ENCODE measurements at places on chromosomes 13 and 19. TPM values are rescaled to one million over a fixed set of nuclear protein-coding genes. Genes with fewer than 3 reads are reported as not detected.

DNA sequence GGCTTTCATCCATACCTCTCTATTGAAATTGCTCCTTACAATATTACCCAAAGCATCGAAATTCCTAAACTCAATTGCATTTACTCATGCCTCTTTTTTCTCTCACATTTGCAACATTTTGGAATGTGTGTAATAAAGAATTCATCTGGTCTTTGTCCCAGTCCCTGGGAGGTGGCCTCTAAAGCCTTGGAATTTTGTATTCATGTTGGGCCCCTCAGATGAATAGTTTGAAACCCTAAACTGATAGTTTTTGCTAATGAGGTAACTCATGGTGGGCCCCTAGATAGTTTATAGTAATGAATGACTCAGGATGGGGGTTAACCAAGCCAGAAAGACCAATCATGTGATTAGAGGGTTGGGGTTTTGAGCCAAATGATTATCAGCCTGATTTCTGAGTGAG lies 490.4 kb downstream of the DIAPH3 start:
- DNase-seq: no peak

DNA sequence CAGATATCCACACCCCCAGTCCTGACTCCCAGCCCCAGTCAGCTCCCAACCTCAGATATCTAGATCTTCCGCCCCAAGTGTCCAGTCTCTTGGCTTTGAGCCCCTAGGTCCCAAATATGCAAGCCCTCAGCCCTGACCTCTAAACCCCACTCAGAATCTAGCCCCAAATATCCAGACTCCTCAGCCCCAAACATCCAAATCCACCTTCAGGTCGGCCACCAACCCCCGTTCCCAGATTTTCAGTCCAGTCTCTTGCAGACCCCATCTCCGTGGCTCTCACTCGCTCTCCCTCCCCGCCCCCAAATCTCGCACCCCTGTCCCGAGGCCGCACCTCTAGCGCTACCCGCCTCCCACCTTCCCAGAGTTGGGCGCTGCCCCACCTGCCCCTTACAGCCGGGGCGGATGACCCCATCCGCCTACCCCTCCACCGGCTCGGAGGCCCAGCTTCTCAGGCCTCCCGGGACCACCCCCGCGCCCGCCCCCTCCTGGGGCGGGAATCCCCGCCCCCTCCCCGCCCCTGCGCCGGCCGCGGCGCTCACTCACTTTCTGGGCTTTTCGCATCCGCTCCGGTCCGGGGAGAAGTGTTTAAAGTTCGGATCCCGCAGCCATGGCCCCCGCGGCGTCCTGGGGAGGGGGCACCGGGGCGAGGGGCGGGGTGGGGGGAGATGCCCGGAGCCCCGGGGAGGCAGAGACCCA lies 604 bp downstream of the ERFL start:
- DNase-seq: no peak

DNA sequence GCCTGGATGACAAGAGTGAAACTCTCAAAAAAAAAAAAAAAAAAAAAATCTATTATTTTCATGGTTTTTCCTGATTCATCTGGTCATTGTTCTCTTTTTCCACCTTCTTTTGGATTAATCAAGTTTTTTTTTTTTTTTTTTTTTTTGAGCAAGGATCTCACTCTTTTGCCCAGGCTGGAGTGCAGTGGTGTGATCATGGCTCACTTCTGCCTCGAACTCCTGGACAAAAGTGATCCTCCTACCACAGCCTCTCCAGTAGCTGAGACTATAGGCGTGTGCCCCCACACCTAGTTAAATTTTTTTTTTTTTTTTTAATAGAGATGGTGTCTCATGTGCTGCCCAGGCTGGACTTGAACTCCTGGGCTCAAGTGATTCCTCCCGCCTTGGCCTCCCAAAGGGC lies 27.7 kb downstream of the BLOC1S3 start:
- no peak for DNase-seq

DNA sequence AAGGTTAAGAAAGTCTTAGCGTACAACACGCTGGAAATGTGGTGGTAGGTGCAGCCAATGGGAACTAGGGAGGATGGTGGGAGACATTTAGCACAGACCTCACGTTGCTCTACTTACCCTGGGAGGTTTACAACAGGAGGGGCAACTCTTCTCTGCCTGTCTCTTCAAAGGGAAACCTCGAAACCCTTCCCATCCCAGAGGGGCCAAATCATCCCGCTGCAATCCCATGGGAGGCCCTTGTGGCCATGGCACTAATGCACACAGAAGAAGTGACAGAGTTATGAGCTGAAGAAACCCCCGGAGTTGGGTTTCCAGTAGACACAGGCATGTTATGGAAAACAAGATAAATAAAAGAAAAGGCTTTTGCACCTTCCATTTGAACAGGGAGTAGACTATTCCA lies 35.6 kb downstream of the SHISA2 start:
- no peak for DNase-seq

DNA sequence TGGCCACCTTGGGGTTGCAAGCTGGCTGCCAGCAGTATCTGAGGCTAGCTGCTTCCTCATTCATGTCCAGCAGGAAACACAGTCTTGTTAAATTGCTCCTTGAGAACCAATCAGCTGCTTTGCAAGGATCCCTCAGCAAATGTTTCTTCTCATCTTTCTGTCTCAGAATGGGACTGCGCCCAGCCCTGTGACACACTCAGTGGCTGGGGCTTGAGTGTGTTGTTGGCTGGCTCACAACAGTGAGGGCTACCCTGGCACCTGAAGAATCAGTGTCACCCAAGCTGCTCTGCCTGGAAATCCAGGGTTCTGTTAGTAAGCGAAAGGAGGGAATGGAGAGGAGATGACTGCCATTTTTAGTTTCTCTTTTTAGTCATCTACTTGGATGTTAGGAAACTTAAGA lies 317.2 kb downstream of the DCT start:
- no peak for DNase-seq

- DNase-seq: no peak
Observed at GRCh38 chr19:34310494-34310981, 54.5 kb upstream of the GPI start.

ZNF574 gene
- 10.3 TPM for total RNA-seq

GRCh38 chr13:51122868-51123566 lies 11.9 kb upstream of the C13orf42 start:
- no peak for DNase-seq

ATXN8OS gene
- not detected for total RNA-seq

DNA sequence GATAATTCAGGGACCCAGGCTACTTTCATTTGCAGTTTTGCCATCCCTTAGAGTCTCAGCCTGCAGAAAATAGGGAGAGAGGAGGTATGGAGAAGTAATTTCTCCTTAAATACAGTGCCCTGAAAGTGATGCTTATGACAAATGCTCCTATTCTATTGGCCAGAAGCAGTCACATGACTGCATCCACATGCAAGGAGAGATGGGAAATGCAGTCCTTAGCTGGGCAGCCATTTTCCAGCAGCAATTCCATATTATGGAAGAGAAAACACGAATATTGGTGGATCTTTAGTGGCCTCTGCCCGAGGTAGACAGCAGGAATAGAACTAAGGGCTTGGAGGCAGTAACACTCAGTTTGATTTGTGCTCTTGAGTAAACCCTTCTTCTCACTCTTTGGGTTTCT lies 39.4 kb downstream of the VAV1 start:
- DNase-seq: no peak

DNA sequence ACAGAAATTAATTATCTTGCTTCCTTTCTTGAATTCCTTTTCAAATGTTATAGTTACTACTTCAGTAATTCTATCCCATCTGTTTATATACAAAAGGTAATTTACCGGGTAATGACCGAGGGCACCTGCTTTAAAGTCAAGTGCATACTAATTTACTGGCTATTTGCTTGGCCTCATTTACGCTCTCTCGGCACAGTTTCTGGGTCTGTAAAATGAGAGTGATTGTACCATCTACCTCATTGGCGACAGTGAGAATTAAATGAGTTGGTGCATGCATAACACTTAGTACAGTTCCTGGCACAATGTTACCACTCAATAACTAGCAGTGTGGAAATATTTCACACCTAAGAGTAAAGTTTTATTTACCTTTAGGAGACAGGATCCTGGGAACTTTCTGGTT lies 111.6 kb downstream of the GGACT start:
- DNase-seq: no peak

DNA sequence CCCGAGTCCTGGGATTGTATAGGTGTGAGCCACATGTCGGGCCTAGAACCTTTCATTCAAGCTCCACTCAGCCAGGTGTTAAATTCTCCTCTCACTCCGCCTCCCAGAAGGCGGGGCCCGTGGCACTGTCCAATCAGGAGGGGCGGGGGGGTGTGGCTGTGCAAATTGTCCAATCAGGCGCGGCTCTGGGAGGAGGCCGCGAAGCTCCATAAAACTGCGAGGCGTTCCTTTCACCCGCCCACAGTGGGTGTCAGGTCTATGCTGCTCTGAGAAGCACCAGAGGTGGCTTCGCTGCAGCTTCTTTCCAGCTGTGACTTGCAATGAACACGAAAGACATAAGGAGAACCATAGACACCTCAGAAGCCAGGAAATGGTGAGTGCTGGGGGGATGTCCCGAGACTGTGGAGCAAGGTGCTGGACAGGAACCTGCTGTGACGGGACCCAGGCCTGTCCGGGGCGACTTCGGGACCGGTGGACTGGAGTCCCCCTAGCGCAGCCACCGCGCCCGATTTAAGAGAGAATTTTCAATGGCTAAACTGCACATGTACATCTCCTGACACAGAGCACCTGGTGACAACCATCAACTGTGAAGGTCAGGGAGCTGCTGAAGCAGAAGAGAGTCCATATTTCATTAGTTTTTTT lies 3.0 kb upstream of the ZNF136 start:
- DNase-seq: no peak

RRAS gene
- total RNA-seq: 167 TPM

SRRM5 gene
- 0.52 TPM for total RNA-seq

DNA sequence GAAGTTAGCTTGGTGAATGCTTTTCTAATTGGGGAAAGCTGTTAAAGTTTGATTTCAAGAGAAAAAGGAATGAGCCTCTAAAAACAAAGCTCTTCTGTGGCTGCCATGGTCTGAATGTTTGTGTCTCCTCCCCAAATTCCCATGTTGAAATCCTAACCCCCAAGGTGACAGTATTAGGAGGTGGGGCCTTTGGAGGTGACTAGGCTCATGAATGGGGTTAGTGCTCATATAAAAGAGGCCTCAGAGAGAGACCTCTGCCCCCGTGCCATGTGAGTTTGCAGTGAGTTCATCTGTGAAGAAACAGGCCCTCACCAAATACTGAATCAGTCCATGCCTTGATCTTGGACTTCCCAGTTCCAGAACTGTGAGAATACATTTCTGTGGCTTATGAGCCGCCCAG lies 56.5 kb downstream of the ARHGEF7 start:
- no peak for DNase-seq

GRCh38 chr13:81395368-81395767 lies 1054.4 kb upstream of the SPRY2 start:
- DNase-seq: no peak

GRCh38 chr13:29160862-29161261 lies 340.7 kb downstream of the MTUS2 start:
- no peak for DNase-seq

CBARP gene
- 3.0 TPM for total RNA-seq

GRCh38 chr13:34414616-34415015 lies 527.5 kb upstream of the NBEA start:
- DNase-seq: no peak

DNA sequence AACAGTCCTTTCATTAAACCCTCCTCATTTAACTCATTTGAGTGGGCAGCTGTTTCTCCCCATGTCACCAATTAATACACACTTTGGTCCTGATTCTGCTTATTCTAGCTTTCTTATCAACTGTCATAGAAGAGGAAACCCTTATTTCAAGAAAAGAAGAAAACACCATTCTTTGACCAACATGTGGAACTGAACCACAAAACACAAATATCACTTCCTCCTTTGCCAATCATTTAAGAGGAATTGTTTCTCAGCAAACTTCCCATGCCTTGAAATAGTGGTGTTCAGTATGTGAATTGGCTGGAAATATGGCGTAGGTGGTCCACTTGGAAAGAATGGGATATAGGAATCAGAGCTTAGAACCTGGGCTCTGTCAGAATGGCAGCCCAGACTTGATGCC lies 20.4 kb downstream of the MBD3L2B start:
- DNase-seq: no peak

ZNF177 gene
- 2.0 TPM for total RNA-seq

SYNGR4 gene
- total RNA-seq: not detected

DNA sequence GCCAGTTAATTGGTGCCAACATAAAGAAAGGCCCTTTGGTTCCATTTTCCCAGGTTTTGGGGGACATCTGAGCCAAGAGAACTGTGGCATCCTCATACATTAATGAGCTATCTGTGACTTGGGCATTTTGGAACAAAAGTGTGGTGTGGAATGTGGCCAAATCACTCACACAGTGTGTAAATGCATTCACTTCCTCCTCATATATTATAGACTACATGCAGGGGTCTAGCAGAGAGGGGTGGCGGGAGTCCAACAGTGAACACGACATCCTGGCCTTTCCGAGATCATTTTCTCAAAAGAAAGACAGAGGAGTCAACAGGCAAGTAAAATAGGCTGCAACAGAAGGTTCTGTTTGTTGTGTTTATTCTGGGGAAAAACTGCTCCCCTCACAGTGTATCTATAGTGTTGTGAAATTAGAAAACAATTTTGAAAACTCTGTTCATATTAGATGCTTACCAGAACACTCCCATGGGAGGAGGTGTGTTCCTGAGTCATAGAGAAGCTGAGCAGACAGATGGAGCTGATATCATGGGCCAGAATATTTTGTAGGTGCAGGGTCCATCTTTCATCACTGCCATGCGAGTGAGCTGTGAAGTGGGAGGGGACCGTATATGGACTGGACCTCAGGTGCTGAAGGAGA lies 36.9 kb downstream of the PABPC3 start:
- no peak for DNase-seq

GRCh38 chr19:51594774-51595109 lies 23.7 kb downstream of the ZNF175 start:
- no peak for DNase-seq

DNA sequence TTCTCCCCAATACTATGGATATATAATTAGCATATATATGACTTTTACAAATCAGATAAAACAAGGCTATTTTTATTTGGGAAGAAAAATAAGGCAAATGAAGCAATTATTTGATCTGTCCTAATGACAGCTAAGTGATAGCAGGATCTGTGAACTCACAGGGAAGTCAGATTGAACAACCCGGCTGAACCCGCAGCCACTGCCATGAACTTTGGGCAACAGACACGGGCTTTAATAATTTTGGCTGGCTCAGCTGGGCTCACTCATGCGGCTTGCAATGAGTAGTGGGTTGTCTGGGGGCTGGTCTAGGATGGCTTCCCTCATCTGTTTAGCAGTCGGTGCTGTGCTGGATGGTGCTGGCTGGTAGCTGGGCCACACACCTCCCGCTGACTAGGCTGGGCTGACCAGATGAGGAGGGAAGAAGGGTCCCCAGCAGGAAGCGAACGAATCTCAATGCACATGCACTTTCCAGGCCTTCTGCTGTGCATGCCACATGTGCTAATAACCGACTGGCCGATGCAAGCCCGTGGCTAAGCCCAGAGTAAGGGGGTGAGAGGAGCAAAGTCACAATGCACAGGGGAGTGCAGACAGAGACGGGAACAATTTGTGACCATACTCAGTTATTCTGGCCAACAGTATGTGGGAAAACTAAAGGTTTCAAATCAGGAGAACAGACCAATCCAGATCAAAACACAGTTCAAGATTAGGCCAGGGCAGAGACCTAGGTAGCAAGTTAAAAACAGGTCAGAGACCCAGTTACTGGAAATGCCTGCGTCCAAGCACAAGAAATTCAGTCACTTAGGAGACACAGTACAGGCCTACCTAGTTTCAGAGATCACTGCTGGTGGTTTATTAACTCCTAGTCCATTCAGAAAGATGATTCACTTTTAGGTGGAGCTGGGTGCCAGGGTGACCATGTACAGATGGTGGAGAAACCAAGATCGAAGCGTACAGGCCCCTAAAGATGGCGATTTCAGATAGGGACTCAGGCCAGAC lies 22.3 kb downstream of the CRYL1 start:
- no peak for DNase-seq

KCNN1 gene
- not detected for total RNA-seq

TUBGCP3 gene
- total RNA-seq: 34.7 TPM

TUBA3C gene
- total RNA-seq: not detected

Data from aorta (tissue), 5 donors.